ENCODE measurements at places on chromosomes 1 and 21.

GRCh38 chr1:55206210-55206609, 9.0 kb downstream of the USP24 start:
- no peak for DNase-seq

- no peak for DNase-seq
Measured at GRCh38 chr1:163928651-163929050, 606.9 kb downstream of the NUF2 start.

DNA sequence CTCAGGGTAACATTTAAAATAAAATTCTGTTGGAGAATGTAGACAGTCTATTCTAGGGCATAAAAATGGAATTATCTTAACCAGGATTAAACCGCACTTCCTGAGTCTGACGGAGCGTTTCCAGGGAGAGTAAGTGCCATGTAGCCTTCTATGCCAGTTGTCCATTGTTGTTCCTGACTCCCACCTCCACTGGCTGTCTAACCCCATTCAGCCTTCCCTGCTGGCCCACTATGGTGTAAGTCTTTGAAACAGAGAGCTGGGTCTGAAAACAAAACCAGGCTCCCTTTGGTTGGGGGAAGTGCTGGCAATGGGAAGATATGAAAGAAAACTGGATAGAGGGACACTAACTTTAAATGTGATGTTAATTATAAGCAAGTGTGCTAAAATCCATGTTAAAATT, 71.2 kb upstream of the CNN3 start:
- DNase-seq, result no peak

- DNase-seq, result peak; percentile 27
Measured at GRCh38 chr1:76254104-76255030, 179.8 kb downstream of the ST6GALNAC3 start.

DNA sequence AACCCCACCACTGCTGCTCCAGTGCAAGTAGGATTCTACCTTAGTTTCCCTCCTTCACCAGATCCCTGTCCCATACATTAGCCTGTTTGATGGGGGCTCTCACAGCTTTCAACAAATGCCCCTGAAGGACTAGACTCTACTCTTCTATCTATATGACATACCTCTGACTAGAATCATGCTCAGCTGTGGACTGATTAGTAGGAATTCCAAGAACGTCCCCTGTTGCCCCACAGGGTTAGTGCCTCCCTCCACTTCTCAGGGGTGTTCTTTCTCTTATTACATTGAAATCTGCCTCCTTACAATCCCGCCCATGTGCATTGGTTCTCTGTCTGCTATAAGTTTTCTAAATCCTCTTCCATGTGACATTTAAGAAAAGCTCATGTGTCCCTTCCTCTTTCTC, 375.9 kb upstream of the DUSP10 start:
- DNase-seq, result no peak

GRCh38 chr1:67685067-67685557, at the start of gene GADD45A:
Gene GADD45A, plus strand, starts transcription at chr1:67685201. Its CDS starts 294 bp downstream, at chr1:67685495.
- peak; percentile 98 for DNase-seq

DNA sequence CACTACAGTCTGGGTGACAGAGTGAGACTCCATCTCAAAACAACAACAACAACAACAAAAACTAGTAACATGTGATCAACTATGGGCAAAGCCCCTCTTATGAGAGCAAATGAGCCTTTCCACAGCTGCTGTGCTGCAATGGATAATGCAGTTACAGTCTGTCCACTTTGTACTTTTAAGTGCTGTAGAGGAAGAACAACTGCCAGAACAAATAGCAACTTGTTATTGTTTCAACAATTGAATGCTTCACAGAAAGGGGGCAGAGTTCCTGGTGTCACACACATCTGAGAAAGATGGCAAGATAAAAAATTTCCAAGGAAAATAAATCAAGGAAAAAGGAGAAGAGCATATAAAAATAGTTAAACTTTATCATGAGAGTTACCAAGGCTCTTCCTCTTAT, 243.6 kb upstream of the DMRTA2 start:
- DNase-seq, result no peak

- no peak for DNase-seq
Measured at GRCh38 chr21:28084951-28085350, 907.7 kb downstream of the LTN1 start.

- DNase-seq, result no peak
Measured at GRCh38 chr1:246001837-246002230, 505.2 kb downstream of the SMYD3 start.

- peak; percentile 90 for DNase-seq
Measured at GRCh38 chr1:167721617-167722151, at the start of gene MPZL1. Gene MPZL1, plus strand, starts transcription at chr1:167721982. Its CDS starts 170 bp downstream, at chr1:167722152.

- no peak for DNase-seq
Measured at GRCh38 chr1:244106176-244106575, 55.1 kb downstream of the ZBTB18 start.

DNA sequence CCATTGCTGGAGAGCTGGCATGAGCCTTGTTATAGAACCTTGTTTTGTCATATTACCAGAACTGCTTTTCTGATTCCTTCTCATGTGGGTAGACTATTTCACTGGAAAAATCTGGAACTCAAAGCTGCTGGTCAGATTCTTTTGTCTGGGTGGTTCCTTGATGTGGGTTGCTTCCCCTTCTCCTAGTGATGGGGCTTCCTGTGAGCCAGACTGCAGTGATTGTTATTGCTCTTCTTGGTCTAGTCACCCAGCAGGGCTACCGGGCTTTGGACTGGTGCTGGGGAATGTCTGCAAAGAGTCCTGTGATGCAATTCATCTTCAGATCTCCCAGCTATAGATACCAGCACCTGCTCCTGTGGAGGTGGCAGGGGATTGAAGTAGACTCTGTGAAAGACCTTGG, 59.4 kb downstream of the GPR137B start:
- DNase-seq, result peak; percentile 39

DNA sequence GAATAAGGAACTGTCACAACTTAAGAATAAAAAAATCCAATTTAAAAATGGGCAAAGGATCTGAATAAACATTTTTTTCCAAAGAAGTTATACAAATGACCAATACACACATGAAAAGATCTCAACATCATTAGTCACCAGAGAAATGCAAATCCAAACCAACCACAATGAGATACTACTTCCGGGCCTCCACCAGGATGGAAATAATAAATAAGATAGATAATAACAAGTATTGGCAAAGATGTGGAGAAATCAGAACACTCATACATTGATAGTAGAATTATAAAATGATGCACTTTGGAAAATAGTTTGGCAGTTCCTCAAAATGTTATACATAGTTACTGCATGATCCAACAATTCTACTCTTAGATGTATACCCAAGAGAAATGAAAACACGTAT, 18.7 kb downstream of the ZSWIM5 start:
- no peak for DNase-seq

DNA sequence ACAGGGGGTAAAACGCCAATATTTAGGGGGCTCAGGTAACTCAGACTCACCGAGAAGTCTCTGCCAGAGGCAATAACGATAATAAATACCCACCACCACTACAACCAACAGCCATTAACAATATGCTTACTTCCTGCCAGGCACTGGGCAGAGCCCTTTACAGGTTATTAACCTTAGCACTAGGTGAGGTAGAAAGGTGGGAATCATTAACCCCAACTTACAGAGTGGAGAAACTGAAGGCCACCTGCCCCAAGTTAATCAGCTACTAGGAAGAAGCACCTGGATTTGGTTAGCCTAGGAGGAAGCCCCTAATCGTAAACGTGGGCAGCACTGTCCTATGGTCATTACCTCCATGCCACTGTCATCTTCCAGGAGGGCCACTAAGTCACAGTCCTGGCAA, 110.0 kb downstream of the UBR4 start:
- no peak for DNase-seq

DNA sequence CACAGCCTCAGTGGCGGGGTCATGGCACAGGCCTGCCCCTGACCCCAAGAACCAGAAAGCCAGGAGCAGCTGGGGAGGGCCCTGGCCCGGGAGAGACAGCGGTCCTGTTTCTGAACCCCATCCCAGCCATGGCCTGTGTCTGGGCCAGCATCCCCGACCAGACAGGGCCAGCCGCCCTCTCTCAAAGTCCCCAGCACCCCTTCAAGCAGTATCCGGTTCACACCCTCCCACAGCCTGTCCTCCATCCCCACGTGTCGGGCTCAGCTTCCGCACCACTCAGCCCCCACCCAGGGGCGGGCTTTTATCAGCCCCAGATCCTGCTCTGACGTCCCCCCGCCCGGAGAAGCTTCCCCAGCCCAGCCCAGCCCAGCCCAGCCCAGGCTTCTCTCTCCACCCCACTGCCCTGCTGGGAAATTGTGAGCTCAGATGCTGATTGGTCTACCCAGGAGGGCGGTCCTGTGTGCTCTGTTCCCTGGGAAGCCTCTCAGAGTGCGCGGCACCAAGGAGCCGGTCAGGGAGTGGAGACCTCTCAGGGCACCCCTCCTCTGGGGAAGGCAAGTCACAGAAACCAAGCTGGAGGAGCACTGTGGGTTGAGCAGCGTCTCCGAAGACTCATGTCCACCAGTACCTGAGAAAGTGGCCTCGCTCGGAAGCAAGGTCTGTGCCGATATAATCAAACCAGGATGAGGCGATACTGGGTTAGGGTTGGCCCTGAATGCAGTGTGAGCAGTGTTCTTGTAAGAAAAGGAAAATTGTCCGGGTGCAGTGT, 4.7 kb upstream of the FAAP20 start:
- DNase-seq, result peak; percentile 85

GRCh38 chr1:208476846-208477170, 232.6 kb upstream of the PLXNA2 start:
- DNase-seq, result no peak

DNA sequence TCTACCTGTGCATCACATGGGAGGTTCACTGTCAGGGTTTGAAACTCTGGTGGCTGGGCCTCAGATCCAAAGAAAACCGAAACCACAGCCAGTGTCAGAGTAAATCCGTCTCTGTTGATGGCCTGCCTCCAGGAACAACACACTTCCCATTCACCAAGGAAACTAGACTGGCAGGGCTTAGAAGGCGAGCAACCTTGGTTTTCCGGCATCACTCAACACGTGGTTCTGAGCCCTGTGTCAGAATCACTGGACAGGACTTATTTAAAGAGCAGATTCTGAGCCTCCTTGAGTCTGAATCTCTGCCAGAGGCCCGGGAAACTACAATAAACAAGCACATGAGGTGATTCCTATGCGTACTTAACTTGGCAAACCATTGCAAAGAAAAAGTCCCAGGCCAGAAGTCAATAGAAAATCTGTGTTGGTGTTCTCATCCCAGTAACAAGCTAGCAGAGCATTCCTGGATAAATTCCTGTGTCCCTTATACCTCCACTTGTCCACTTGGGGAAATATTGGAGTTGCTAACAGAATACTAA, 70.0 kb downstream of the KCTD3 start:
- no peak for DNase-seq

GRCh38 chr1:38241594-38242334, 195.2 kb upstream of the POU3F1 start:
- DNase-seq, result no peak

DNA sequence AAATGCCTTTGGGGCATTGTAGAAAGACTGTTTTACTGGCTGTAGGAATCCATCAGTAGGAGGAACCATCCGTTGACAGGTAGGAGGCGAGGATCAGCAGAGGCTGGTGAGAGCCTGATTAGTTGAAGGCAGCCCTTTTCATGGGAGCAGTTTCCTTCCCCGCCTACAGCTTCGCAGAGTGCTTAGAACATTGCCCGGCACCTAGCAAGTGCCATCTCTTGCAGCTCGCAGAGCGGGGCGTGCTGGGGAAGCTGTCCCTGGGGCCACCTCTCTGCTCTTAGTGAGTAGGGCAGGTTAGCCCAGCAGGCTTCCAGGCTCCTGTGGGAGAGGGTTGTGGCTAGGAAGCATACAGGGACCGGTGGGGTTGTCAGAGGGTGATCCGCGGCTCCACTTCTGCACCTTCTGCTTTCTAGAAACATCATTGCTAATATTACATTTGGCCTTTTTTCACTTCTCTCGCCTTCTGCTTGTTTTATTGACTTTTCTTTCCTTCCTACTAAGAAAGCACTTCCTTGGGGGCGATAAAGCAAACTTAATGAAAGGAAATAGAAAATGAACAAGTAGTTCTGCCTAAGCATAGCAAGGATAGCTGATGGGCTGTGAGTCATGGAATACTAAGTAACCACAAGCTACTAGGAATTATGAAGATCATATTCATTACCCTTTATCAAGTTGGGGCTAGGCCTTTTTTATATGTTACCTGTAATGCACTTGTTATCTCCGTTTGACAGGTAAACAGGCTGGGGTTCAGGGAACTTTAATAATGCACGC, 176.7 kb downstream of the GALNT2 start:
- no peak for DNase-seq

DNA sequence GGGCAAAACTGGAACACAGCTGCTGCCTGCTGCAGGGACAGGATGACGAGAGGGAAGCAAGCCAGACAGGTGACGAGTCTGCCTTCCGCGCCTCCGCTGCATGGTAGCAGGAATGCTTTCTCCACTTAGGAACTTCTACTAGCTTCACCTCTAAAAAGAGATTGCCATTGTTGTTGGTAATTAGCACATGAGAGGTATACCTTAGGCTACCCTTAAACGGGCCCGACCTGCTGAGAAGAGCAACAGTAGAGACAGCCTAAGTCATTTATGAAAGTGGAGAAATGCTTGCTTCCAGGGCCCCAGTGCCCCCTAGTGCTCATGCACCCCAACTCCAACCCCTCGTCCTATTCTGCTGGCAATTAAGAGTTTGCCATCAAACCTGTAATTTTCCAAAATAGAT, 96.9 kb upstream of the AKT3 start:
- peak; percentile 43 for DNase-seq

GRCh38 chr1:24960071-24960801, 30.2 kb upstream of the RUNX3 start:
- DNase-seq, result no peak

DNA sequence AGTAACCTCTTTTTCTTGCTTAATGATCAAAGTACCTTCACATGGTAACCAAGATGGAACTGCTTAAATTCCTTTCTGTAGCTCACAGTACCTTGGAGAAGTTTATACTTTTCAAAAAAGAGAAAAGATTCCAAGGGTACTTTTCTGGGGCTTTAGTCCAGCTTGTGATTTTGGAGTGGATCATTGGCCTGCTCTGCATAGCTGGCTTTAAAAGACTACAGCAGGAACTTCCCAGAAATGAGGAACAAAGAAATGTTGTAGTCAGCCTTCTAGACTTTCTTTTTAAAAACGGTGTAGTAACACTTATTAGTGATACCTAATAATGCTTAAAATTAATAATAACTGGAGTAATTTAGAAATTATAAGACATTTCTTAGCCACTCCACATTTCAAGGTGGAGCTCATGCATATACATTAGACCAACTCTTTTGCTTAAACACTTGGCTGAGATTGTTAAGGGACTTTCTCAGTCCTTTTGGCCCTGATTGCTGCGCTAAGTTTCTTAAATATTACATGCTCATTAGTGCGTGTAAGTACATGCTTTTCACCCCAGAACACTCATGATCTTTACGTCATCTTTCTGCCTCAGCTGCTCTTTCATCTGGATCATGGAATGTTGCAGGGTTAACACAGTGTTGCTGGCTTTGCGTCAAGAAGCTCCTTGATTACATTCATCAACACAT, 57.3 kb downstream of the SDCCAG8 start:
- peak; percentile 63 for DNase-seq
